ENCODE measurements at places on chromosomes 12 and 14.
A peak's percentile ranks its signal among the peaks of the same experiment; 100 is the strongest.

DNA sequence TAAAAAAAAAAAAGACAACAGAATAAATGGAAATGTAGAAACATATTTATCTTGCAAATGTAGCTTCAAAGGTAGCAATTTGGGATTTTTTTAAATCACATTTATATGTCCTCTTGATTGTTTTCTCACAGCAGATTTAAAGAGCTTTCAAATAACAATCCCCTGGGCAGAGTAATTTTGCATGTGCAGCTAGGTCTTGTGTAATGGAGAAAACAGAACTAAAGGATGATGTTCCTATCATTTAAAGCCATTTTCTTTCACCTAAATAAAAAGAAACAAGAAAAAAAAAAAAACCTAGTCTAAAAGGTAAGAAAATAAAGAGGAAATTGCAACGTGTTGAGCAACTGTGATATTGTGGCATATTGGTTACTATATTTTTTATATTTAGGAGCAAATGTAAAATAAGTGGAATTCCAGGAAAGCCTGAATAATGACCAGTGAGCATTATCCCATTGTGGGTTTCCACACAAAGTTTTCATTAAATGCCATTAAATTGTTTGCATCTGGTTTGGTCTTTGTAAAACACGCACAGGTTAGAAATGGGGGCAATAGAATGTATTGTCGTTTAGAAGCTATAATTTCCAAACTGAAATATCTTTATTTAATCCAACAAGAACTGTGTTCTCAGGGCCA lies 215.6 kb downstream of the SLC6A15 start:
- DNase-seq = no peak

DNA sequence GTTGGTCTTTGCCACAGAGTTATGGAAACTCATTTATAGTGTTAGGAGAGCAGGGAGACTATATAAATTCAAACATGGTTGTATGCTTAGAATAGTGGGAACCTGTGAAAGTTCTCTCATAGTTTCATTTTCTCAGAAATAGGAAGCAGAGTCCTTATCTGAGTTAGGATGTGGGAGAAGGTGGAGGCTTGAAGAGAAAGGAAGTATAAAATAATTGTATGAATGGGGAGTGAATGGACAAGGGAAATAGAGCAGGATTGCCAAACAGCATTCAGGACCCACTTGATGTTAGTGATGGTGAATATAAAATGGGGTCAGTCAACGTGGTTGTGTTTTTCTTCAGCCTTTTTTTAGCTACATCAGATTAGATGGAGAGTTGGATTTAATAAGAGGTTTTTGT lies 34.0 kb upstream of the TPH2 start:
- peak; percentile 48 for DNase-seq

GRCh38 chr12:10503460-10503859 lies 2.2 kb upstream of the EIF2S3B start:
- no peak for DNase-seq

DNA sequence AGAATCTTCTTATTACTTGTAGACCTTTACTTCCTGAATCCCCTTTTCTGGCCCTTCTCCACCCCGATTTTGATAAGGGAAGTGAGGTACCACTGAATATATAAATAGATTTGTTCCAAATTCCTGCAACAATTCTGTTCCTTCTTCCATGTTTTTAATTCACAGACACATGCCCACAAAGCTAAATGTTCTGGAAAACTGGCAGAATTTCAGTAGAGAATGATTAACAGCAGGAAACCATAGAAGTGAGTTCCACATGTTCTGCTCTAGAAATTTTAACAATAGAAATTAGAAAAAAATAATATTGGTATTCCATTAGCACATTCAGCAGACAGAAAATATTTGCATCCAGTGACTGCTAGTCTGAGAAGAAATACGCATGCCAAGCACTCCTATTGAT lies 139.6 kb downstream of the SLC2A13 start:
- no peak for DNase-seq

DNA sequence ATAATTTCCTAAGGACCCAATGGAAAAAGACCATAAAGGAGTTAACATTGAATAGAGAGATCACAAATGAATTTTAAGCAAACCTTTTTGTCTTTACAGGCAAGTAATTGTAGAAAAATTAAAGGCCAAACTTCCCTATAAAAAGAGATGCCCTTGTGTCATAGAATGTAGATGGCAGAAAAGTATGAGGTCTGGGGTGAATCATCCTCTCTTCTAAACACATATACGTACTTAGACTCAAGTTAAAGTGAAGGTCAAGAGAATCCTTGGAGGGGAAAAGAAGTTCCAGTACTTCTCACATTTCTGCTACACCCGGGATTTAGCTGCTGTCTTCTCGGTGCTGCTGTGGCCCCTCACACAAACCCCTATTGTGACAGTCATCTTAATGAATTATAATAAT lies 116.2 kb upstream of the ARID2 start:
- DNase-seq = peak; percentile 53

- DNase-seq = peak; percentile 65
Observed at GRCh38 chr12:45745861-45746277, 16.4 kb downstream of the ARID2 start.

- DNase-seq = peak; percentile 80
Observed at GRCh38 chr12:16349131-16349460, 1.7 kb downstream of the MGST1 start.

- DNase-seq = peak; percentile 40
Observed at GRCh38 chr12:1093166-1093751, 102.2 kb downstream of the ERC1 start.
